IMR-90 (cell line): ENCODE measurements at places on chromosomes 3 and 15.

- no peak for DNase-seq
These were observed 380.5 kb downstream of the FOXP1 start for GRCh38 chr3:71202848-71203533.

GRCh38 chr15:80803580-80804525, 24.7 kb downstream of the CEMIP start:
- DNase-seq: no peak

DNA sequence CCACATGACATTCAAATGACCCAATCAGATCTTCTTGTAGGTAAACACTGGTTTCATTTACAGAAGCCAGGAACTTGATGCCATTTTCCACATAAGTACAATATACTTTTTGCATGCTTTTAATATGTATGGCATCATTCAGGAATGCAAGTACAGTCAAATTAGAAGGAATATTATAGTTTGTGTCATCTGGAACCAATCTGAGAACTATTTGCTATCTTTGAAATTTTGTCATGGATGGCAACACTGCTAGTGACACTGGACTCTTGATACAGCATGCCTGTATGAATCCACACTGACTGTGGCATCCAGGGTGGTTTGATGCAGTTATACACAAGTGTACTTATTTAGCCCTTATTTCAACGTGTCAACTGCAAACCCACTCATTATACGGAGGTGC, 141.6 kb downstream of the EBLN2 start:
- no peak for DNase-seq

GRCh38 chr3:73535137-73535536, 89.6 kb downstream of the PDZRN3 start:
- DNase-seq: no peak

DNA sequence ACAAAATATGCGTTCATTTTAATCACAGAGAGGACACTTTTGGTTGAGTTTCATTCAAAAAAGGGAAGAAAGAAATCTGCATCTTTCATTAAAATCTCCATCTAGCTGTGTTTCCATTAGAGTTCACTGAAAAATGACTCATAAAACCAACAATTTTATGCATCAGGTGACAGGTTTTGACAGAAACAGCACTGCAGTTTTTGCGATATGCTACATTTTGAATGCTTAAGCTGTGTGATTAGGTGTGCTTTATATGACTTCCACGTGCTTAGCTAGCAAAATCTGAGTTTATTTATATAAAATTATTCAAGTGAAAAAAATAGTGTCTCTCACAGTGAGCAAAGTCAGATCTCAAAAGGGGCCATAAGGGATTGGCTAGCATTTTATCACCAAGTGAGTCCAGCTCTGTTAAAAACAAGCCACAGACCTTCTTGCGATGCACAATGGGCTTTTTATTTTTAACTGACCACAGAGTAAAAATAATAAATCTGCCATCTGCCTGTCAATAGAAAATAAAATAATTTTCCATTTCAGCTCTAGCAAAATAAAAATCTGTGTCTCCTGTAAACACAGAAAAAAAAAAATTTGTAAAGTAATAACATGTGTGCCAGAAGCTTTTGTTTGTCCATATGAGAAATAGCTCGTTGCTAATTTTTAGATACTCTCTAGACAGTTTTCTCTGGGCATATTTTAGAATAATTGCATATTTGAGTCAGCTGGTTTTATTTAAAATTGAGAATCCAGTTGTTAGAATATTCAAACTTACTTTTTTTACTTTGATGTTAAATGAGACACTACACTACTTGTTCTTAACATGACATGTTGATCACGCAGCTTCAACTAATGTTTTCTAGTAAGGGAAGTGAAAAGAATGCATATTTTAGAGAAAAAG, 409.8 kb downstream of the ROBO2 start:
- no peak for DNase-seq

- DNase-seq: no peak
These were observed 281.9 kb downstream of the TLE3 start for GRCh38 chr15:69815793-69816192.

GRCh38 chr3:108479224-108479623, 31.2 kb downstream of the MYH15 start:
- DNase-seq: no peak

DNA sequence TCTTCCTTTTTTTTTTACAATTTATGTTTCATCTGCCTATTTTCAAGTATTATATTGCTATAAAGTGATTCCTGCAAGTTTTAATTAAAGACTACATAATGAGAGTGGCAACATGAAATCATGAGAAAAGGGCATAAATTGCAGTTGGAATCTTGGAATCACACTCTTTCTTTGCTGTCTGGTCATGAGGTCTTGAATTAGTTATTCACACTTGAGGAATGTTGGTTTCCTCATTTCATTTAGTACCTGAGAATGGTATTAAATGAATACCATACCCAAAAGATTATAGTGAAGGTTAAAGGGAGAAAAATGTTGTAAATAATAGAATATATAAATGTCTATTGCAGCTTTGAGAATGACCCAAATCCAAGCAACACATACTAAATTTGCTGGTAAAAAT, 25.8 kb upstream of the CNTN3 start:
- no peak for DNase-seq

- no peak for DNase-seq
These were observed 92.9 kb downstream of the NCEH1 start for GRCh38 chr3:172617976-172618375.

DNA sequence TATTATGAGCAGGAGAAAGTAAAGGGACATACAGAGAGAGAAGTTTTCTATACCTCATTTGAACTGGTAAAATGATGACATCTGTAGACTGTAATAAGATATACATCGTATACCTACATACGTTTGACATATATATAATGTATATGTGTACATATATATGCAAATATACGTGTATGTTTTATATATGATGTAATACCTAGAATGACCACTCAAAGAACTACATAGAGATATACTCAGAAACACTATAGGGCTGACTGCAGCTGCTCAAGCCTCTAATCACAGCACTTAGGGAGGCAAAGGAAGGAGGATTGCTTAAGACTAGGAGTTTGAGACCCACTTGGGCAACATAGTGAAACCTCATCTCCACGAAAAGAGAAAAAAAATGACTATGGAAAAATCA, 48.5 kb upstream of the MCTP2 start:
- DNase-seq: no peak

DNA sequence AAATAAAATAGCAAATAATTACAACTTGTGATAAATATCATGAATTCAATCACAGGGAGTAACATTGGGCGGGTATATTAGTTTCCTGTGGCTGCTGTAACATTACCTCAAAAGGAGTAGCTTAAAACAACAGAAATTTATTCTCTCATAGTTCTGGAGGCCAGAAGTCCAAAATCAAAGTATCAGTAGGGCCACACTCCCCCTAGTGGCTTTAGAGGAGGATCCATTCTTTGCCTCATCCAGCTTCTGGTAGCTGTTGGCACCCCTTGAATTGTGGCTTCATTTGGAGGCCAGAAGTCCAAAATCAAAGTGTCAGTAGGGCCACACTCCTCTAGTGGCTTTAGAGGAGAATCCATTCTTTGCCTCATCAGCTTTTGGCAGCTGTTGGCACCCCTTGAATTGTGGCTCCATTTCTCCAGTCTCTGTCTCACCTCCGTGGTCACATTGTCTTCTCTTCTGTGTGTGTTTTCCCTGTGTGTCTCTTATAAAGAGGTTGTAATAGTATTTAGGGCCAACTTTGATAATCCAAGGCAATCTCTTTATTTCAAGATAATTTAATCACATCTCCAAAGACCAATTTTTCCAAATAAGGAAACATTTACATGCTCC, 3.1 kb upstream of the CFAP20DC start:
- peak; percentile 47 for DNase-seq

- no peak for DNase-seq
These were observed 21.7 kb upstream of the SFMBT1 start for GRCh38 chr3:53067567-53067966.

- peak; percentile 99 for DNase-seq
These were observed 74.6 kb downstream of the PRICKLE2 start for GRCh38 chr3:64150623-64151207.

- DNase-seq: no peak
These were observed 7.9 kb downstream of the POPDC2 start for GRCh38 chr3:119652306-119653033.

GRCh38 chr3:141412087-141412935, 44.0 kb downstream of the ZBTB38 start:
- peak; percentile 96 for DNase-seq

GRCh38 chr3:46615050-46615775, 2.9 kb downstream of the FAM240A start:
- DNase-seq: no peak

DNA sequence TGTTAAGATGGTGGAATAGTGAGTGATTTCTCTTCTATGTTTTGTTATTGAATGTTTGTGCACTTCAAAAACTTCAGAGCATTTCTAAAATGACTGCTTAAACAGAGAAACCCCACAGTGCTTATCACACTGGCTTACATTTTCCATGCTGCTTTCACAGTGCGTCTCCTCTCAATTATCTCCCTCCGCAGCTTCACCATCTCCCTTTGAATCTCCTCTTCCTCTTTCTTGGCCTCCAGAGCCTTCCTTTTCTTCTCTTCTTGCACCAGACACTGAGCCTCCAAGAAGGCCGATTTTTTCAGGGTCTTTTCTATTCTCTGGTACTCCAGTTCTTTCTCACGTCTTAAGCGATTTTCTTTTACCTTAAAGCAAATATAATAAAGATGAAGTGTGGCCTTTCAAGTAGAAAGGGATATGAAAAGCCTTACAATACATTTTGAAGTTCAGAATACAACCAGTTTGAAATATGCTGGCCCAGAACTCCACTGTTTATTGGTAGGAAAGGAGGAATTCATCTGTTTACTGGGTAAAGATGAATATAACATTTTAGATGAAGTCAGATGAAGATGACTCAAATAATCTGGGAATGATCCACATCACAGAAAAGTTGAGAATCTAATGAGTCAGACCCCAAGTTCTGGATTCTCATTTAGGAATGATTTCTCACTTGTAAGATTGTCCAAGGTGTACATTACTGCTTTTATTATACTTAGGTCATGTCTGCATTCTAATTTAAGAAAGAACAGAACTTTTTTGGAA, 21.4 kb downstream of the CCDC191 start:
- DNase-seq: peak; percentile 69

GRCh38 chr3:59247402-59247841, 197.6 kb upstream of the CFAP20DC start:
- DNase-seq: peak; percentile 52

GRCh38 chr15:101828774-101829173, 16.8 kb downstream of the OR4F15 start:
- DNase-seq: no peak

- DNase-seq: no peak
These were observed 27.5 kb upstream of the THRB start for GRCh38 chr3:24522146-24522579.

GRCh38 chr3:61463191-61463590, 98.2 kb upstream of the PTPRG start:
- no peak for DNase-seq

GRCh38 chr3:35641920-35642527, 2.7 kb downstream of the ARPP21 start:
- DNase-seq: no peak

DNA sequence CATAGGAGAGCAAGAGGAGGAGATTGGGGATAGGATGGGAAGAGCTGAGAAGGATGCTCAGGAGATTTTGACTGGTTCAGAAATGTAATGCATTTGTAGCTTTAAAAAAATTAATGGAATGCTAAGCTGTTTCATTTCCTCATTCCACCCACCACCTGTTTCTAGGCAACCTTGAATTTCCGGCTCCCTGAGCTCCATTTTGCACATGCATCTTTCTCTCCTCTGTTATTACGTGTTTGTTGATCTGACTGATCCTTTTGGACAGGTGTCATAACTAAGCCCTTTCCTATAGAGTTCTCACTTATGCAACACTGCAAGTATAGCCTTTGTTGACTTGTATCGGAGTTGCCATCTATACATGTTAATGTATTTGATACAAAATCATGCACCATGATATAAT, 4.3 kb downstream of the TMPRSS7 start:
- DNase-seq: peak; percentile 22

DNA sequence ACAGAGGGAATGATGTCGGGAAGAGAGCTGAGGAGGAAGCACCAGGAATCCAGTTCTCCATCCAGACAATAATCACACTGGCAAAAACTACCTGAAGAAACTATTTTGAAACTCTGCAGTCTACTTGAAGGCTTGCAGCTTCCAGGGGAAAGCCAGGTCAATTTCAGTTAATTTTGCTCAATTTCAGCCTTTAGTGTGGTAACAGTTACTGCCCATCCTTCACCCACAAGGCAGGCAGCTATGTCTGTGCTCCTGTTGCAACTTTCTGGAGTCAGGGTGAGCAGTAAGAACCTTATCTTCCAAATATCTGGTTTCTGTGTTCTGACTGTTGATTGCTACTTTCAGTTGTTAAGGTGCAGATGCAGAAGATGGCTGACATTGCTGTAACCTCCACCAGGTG, 221.7 kb downstream of the ADAMTS17 start:
- no peak for DNase-seq

DNA sequence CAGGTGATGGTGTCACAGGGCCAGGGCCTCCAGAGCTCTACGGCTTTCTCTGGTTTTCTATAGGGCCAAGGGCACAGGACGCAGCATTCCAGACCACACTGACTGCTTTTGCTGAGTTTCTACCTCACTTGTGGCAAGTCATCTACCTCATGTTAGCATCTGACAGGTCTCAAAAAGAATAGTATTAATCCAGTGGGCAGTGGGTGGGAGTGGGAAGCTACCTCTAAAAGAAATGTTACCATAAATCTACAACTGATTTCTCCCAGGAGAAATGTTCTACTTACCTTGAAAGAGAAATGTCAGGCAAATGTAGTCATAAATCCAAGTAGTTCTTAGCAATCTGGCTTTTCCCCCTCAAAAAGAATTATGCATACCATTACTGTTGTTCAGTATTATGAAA, 55.7 kb upstream of the CCR4 start:
- no peak for DNase-seq

DNA sequence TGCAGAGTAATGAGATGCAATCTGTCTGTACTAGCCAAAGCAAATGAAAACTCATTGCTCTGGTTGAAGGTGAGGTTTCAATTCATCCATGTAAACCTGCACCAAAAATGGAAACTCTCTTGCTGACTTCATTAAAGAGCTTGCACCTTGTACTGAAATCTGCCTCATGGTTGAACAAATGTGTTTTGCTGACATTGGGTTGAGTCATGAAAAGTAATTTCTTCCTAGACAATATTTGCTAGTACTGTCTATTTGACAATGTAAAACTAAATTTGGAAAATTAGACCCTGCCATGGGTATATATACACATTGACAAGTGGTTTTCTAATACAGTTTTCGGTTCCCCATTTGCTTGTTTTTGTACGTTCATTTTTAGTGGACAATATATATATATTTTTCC, 33.3 kb downstream of the RYR3 start:
- DNase-seq: no peak

- DNase-seq: peak; percentile 91
These were observed 45.2 kb downstream of the TYRO3 start for GRCh38 chr15:41603941-41604911.

- DNase-seq: peak; percentile 17
These were observed 78.9 kb downstream of the CDIN1 start for GRCh38 chr15:36658312-36658711.
